Endodermal cell (in vitro differentiated cells): ENCODE measurements at places on chromosomes 3 and 15. TPM values are rescaled to one million over a fixed set of nuclear protein-coding genes. Genes with fewer than 3 reads are reported as not detected.

GRCh38 chr3:125313060-125313635 lies 62.0 kb downstream of the ZNF148 start:
- no peaks in the 10 kb centered on the region for H3K27me3 ChIP-seq
- H3K4me3 ChIP-seq, result no peak overlapping the region
- peaks cover 53% of the 10 kb centered on the region for H3K36me3 ChIP-seq
- H3K4me1 ChIP-seq, result no peaks in the 10 kb centered on the region
- DNase-seq, result no peak

DNA sequence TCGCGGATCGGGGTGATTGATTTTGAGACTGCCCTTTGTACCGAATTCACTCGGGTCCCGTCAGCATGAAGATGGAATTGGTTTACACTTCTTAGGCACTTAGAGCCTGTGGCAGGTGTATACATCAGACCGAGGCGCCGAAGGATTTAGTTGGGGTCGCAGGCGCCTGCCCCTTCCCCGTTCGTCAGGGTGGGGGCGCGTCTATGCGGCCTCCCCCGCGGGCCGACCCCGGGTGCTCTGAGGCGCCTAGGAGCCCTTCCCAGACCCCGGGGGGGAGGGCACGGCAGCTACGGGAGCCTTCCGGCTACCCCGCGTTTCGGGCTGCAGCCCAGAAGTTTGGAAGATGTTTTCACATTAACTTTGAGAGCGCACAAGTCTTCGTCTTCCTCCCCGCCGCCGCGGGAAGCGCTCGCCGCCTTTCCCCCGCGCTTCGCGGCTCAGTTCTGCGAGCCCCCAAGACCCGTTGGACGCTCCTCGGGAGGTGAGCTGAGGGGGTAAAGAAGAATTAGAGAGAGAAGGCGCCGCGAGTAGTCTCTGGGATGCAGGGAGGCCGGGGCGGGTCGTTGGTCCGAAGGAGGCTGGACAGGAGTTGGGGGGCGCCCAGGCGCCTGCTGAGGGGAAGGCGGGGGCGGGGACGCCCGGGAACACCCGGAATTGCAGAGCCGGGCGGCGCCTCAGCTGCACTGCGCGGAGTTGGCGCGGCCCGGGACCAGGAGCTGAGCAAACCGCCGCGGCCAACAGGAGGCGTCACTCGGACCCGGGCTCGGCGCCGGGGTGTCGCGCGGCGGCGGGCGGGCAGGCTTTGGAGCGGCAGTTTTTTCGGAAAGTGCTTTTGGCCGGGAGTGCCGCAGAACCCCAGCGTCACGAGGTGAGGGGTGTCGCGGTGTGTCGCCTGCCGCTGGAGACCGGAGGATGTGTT lies 780 bp downstream of the TIPARP start:
- H3K4me1 ChIP-seq, result peaks cover 4% of the 10 kb centered on the region
- DNase-seq, result peak; percentile 87
- H3K27me3 ChIP-seq, result no peaks in the 10 kb centered on the region
- H3K27ac ChIP-seq, result peak overlapping the region; percentile 83

GRCh38 chr15:89130201-89130600 lies 41.9 kb downstream of the ABHD2 start:
- DNase-seq, result no peak
- peaks cover 11% of the 10 kb centered on the region for H3K36me3 ChIP-seq
- no peak overlapping the region for H3K27ac ChIP-seq
- H3K27me3 ChIP-seq, result no peaks in the 10 kb centered on the region
- no peaks in the 10 kb centered on the region for H3K4me1 ChIP-seq

The SERPINI1 gene
- 21.2 to 29.9 TPM (median 28.9 TPM) in 3 replicates for total RNA-seq

DNA sequence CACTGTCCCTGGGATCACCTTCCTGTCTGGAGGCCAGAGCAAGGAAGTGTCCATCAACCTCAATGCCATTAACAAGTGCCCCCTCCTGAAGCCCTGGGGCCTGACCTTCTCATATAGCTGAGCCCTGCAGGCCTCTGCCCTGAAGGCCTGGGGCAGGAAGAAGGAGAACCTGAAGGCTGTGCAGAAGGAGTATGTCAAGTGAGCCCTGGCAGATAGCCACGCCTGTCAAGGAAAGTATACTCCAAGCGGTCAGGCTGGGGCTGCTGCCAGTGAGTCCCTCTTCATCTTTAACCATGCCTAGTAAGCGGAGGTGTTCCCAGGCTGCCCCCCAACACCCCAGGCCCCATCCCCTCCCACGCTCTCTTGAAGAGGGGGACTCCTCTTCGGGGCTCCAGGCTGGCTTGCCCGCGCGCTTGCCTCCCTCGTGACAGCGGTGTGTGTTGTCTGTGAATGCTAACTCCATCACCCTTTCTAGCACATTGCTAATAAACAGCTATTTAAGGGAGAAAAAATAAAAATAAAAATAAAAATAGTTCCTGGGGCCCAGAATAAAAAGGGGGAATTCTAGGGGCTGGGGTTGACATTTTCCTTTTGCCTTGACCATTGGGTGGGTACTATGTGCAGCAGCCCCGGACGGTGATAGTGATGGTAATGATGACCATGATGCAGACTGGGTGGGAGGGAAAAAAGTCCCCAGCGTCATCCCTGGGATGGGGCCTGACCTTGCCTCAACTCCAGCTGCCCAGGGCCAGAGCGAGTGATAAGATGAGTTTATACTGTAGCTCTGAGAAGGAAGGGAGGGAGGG lies 3.3 kb upstream of the ALAS1 start:
- no peaks in the 10 kb centered on the region for H3K36me3 ChIP-seq
- H3K4me3 ChIP-seq, result no peak overlapping the region
- H3K27ac ChIP-seq, result no peak overlapping the region

The MKRN3 gene
- not detected in 2 replicates for total RNA-seq

The ACTRT3 gene
- total RNA-seq, result 2.5 and 2.7 TPM in 2 replicates

GRCh38 chr3:116886202-116886893 lies 176.8 kb downstream of the TUSC7 start:
- H3K36me3 ChIP-seq, result no peaks in the 10 kb centered on the region
- no peak for DNase-seq
- H3K27ac ChIP-seq, result no peak overlapping the region
- no peaks in the 10 kb centered on the region for H3K27me3 ChIP-seq

- no peak for DNase-seq
- no peaks in the 10 kb centered on the region for H3K27me3 ChIP-seq
- H3K27ac ChIP-seq, result no peak overlapping the region
- H3K36me3 ChIP-seq, result no peaks in the 10 kb centered on the region
- no peaks in the 10 kb centered on the region for H3K4me1 ChIP-seq
These were observed 228.8 kb downstream of the OCA2 start for GRCh38 chr15:27870320-27870719.

GRCh38 chr3:125163739-125164601 lies 48.6 kb downstream of the SLC12A8 start:
- no peaks in the 10 kb centered on the region for H3K27me3 ChIP-seq
- H3K4me3 ChIP-seq, result no peak overlapping the region
- H3K36me3 ChIP-seq, result no peaks in the 10 kb centered on the region
- H3K27ac ChIP-seq, result no peak overlapping the region

The LMCD1 gene
- 20.7 to 44.7 TPM (median 22.8 TPM) in 3 replicates for total RNA-seq

GRCh38 chr3:120394347-120394746 lies 45.2 kb upstream of the LRRC58 start:
- H3K27me3 ChIP-seq, result no peaks in the 10 kb centered on the region
- H3K36me3 ChIP-seq, result peaks cover 48% of the 10 kb centered on the region
- no peak for DNase-seq
- H3K4me1 ChIP-seq, result no peaks in the 10 kb centered on the region
- H3K4me3 ChIP-seq, result no peak overlapping the region
- H3K27ac ChIP-seq, result no peak overlapping the region

DNA sequence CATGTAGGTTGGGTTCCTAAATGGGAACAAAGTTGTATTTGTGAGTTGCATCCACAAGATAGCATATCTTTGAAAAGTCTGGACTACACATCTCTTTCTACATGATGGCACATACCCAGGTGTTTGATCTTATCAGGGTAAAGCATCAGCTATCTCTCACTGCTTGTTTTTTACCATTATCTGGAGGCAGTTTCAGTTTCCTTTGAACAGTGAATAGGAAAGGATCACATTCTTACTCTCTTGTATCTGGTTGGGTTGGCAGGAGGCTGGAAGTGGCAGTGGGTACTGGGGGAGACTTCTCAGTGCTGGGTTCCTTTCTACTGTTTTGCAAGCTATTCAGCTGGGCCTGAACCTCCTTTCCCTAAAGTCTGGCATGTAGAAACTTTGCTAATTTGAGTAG lies 4.1 kb downstream of the CEMIP start:
- H3K27me3 ChIP-seq, result peaks cover 63% of the 10 kb centered on the region
- H3K36me3 ChIP-seq, result no peaks in the 10 kb centered on the region
- no peak overlapping the region for H3K27ac ChIP-seq
- no peak overlapping the region for H3K4me3 ChIP-seq

The OR5K3 gene
- not detected in 3 replicates for total RNA-seq

- H3K4me3 ChIP-seq, result no peak overlapping the region
- peaks cover 7% of the 10 kb centered on the region for H3K27me3 ChIP-seq
- no peak overlapping the region for H3K27ac ChIP-seq
- no peak for DNase-seq
- H3K36me3 ChIP-seq, result no peaks in the 10 kb centered on the region
These were observed 15.9 kb upstream of the MRPL3 start for GRCh38 chr3:131518680-131519079.

DNA sequence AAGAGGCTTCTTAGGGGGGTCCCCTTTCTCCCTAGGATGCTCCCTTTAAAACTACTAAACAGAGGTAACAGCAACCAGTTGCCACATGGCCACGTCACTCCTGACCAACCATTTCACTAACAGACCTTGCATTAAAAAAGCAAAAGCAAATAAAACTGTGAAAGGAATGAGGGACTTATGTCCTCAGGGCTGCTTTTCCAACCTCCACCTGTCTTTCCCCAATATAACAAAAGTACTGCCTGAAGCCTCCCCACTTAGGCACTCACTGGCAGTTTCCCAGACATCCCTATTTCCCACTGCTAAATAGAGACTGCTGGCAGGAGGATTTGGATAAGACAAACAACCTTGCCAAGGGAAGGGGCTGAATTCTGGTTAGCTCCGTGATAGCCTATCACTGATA lies 130.3 kb downstream of the ATP8B4 start:
- DNase-seq, result no peak
- no peak overlapping the region for H3K4me3 ChIP-seq
- peaks cover 17% of the 10 kb centered on the region for H3K4me1 ChIP-seq
- no peak overlapping the region for H3K27ac ChIP-seq
- no peaks in the 10 kb centered on the region for H3K27me3 ChIP-seq

GRCh38 chr3:188390343-188390718 lies 236.4 kb downstream of the LPP start:
- no peaks in the 10 kb centered on the region for H3K4me1 ChIP-seq
- no peak for DNase-seq
- no peak overlapping the region for H3K4me3 ChIP-seq
- H3K27ac ChIP-seq, result no peak overlapping the region

DNA sequence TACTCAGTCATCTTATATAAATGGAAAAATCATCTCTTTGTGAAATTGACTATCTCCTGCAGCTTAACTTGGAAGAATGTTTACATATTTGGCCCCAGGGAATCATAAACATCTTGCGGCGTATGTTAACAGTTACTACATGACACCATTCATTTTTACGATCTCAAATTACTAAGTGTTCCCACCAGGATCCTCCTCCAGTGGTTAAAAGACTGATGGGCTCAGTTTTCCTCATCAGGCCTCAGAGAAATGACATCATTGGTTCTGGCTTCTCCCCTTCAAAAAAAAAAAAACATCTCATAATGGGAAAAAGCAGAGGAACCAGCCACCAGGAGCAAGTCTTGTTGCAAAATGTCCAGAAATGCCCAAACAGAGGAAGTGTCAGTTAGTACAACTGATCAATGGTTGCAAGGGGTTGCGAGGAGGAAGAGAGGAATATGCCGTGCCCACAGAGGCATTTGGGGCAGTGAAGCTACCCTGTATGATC lies 70.5 kb upstream of the LIPC start:
- H3K27ac ChIP-seq, result no peak overlapping the region
- H3K4me3 ChIP-seq, result no peak overlapping the region
- no peaks in the 10 kb centered on the region for H3K36me3 ChIP-seq
- H3K27me3 ChIP-seq, result no peaks in the 10 kb centered on the region
- no peak for DNase-seq

GRCh38 chr3:28268989-28269388 lies 27.6 kb downstream of the CMC1 start:
- H3K27ac ChIP-seq, result no peak overlapping the region
- H3K4me3 ChIP-seq, result no peak overlapping the region
- H3K27me3 ChIP-seq, result no peaks in the 10 kb centered on the region

DNA sequence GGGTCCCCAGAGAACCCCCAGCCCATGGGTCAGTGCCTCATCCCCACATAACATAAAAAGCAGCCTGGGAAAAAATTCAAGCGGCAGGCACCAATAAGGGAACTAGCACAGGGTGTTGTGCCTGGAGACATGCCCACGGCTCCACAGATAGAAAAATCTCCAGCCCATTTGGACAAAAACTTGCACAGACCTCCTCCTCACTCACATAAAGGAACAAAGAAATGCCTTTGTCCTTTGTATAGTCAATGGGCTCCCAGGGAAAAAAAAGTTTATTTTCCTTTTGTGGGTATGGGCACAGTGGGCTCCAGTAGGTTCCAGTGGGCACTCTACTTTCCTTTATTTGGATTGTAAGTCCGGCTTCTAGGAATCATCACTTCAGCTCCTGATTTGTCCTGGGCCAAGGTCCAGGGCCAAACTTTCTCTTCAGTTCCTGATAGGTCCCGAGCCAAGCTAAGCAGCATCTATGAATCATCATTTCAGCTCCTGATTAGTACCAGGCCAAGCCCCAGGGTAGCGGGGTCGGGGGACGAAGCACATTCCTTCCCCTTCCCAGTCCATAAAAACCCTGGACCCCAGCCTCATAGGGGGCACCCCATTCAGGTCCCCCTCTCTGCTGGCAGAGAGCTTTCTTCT lies 1.6 kb upstream of the DNAH12 start:
- no peak overlapping the region for H3K27ac ChIP-seq
- H3K36me3 ChIP-seq, result no peaks in the 10 kb centered on the region
- no peak overlapping the region for H3K4me3 ChIP-seq
- no peaks in the 10 kb centered on the region for H3K4me1 ChIP-seq
- no peak for DNase-seq
- H3K27me3 ChIP-seq, result peaks cover 17% of the 10 kb centered on the region

The GLCE gene
- total RNA-seq, result 16.3 TPM in 2 replicates

The CD80 gene
- total RNA-seq, result 2.5 TPM in 2 replicates

GRCh38 chr3:7760718-7761117 lies 740.9 kb upstream of the LMCD1 start:
- no peak overlapping the region for H3K4me3 ChIP-seq
- DNase-seq, result no peak
- peaks cover 1% of the 10 kb centered on the region for H3K27me3 ChIP-seq
- no peaks in the 10 kb centered on the region for H3K36me3 ChIP-seq

GRCh38 chr3:131501949-131502348 lies 822 bp downstream of the MRPL3 start:
- H3K4me1 ChIP-seq, result no peaks in the 10 kb centered on the region
- DNase-seq, result no peak
- peak overlapping the region; percentile 92 for H3K4me3 ChIP-seq

The SEMA3G gene
- 0.82 to 2.5 TPM (median 2.5 TPM) in 3 replicates for total RNA-seq

The C3orf49 gene
- total RNA-seq, result not detected in 2 replicates

- H3K36me3 ChIP-seq, result no peaks in the 10 kb centered on the region
- H3K4me1 ChIP-seq, result peaks cover 3% of the 10 kb centered on the region
- no peak overlapping the region for H3K4me3 ChIP-seq
These were observed 8.9 kb upstream of the SEMA5B start for GRCh38 chr3:123036352-123037014.

GRCh38 chr3:161600173-161600572 lies 103.6 kb downstream of the OTOL1 start:
- no peaks in the 10 kb centered on the region for H3K36me3 ChIP-seq
- no peak overlapping the region for H3K27ac ChIP-seq
- H3K4me1 ChIP-seq, result peaks cover 5% of the 10 kb centered on the region
- DNase-seq, result no peak

The ROBO1 gene
- total RNA-seq, result 74.8 to 86.3 TPM (median 81.3 TPM) in 3 replicates

The GOLGA8S gene
- 0.09 to 0.13 TPM in 2 of 3 replicates, not detected in the other for total RNA-seq

The RASGRP1 gene
- 7.0 to 10.7 TPM (median 8.8 TPM) in 3 replicates for total RNA-seq

GRCh38 chr15:83673385-83673784 lies 19.5 kb downstream of the ADAMTSL3 start:
- H3K27me3 ChIP-seq, result no peaks in the 10 kb centered on the region
- no peak for DNase-seq
- no peak overlapping the region for H3K4me3 ChIP-seq
- no peaks in the 10 kb centered on the region for H3K36me3 ChIP-seq
- H3K4me1 ChIP-seq, result peaks cover 7% of the 10 kb centered on the region
- no peak overlapping the region for H3K27ac ChIP-seq
